Caudate nucleus (tissue), 63 donors: ENCODE measurements at places on chromosomes 4 and X.

GRCh38 chr4:181933471-181933870 is 309.7 kb upstream of the TENM3 start:
- DNase-seq = no peak

DNA sequence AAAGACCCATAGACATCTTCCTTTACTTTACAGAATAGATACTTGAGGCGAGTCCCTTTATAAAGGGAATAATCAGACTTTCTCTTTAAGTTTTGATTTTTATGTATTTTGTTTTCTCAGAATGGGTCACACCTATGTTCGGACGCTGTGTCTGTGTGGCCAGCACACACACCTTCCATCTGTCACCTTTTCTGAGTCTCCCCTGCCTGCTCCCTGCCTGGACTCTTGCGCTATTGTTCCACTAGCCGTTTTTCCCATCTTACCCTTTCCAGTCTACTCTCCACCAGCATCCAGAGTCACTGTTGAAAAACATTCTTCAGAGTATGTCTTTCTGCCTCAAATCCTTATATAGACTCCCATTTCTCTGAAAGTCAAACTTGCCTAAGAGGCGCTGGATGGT is 236.1 kb downstream of the MAML3 start:
- no peak for DNase-seq

- DNase-seq = no peak
Observed at GRCh38 chrX:100635989-100636320, 651 bp downstream of the TSPAN6 start.

GRCh38 chrX:14529290-14529989 is at the start of gene GLRA2:
GLRA2 (plus strand) TSS chrX:14529536; CDS start chrX:14530058, 522 bp downstream.
- no peak for DNase-seq

DNA sequence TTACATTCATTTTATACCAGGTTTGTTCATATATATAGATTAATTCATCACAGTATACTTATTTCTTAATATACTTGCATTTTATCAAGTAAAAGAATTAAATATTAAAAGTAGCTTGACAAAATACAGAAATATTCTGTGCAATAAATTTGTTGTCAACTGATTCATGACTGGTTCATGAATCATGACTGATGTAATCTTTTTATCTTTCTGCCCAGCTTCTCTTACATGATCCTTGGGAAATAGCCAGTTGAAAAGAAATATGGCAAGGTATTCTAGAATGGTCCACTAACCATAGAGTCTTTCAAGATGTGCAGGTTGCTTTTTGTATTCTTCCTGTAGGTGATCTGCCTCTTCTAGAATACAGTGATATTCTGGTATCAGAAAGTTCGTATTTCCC is 4.2 kb upstream of the CCNA2 start:
- no peak for DNase-seq

GRCh38 chrX:110992611-110993010 is 103.4 kb upstream of the PAK3 start:
- DNase-seq = no peak

GRCh38 chrX:49039598-49040375 is 3.4 kb downstream of the TFE3 start:
- DNase-seq = no peak

DNA sequence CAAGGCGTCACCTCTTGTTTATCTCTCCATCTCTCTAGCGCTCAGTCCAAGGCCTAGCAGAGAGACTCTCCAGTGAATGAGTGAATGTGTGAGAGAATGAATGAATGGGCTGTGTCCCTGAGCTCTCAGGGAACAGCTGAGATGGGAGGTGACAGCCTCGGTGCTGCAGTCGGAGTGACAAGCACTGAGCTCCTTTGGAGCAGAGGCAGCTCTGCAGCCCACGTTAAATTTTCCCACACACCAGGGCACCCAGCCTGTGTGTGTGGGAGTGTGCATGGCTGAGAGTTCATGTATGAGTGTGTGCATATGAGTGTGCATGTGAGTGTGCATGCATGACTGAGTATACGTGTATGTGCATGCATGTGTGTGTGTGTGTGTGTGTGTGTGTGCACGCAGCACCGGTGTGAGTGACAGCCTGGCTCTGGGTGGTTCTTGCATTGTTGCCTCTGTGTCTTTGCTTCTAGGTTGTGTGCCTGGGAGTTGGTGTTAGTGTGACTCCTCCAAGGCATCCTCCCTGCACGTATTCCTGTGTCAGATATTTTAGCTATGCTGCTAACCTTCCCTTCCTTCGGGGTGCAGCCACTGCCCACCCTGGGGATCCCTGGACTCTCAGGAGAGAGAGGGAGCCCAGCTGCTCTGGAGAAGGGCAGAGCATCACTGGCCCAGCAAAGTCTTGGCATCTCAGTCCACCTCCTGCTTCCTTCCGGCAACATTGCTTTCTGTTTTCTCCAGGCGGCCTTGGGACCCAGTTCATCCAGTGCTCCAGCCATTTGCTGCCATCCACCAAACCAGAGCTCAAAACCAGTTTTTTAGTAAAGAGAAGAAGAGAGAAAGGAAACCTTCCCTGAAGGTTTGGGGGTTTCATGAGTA is 98.6 kb downstream of the PPP2R2C start:
- peak; percentile 42 for DNase-seq

DNA sequence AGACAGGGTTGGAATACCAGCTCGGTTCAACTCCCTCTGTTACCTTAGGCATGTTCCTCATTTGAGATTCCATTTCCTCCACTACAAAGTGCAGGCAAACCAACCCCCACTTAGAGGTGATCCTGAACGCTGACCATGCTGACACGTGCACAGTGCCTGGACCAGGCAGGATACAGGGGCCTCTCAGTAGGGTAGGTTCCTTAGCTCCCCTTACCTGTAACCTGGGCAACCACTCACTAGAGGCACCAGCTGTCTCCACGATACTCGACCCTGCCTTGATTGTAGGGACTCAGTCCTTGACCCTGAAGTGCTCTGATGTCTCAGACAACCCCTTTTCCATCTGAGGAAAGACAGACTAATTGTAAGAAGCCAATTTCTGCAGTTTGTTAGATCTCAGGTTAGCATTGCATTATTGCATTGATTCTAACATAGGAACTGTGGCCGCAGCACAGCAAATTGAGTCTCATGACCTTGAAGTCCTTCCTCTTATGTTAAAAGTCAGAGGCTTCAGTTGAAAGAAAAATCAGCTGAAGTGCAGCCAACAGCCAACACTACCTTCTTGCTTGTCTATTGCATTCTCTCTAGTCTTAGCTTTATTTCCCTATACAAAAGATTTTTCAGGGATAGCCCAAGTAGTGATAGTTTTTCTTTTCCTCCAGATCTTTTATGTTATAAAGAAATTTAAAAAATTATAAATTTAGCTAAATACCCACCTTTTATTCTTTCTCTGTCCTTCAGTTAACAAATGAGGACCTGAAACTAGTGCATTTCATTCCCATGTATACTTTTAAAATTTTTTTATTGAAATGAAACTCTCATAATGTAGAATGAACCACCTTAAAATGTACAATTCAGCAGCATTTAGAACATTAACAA is 11.2 kb upstream of the C1QTNF7 start:
- DNase-seq = no peak

GRCh38 chr4:12633053-12633651 is 851.0 kb downstream of the RAB28 start:
- peak; percentile 9 for DNase-seq

DNA sequence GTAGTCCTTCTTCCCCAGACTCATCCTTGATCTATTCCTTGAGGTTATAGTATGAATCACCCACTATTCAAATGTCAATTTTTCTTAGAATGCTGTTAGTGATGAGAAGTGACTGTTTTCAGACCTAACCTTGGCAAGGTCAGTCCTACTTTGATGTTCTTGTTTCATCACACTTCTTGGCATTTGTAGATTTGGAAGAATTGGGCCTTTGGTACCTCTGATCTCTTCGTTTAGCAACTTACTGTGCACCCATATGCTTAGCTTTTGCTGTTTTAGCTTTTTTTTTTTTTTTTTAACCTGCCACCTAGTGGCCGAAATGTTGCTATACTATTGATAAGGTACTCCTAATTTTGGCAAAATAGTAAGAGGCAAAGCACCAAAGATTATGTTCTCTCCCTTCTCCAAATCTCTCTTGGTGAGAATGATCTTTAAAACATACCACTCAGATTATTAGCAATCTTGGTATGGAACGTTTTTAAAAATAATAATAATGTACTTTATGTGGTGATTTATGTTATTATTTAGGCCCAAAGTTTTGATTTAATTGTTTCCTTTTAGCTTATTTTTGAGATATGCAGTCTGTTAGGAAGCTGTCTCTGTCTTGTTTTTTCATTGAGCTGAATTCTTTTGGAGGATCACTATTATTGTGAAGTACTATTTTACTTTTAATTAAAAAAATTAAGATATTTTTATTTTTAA is 16.6 kb downstream of the DCK start:
- no peak for DNase-seq

DNA sequence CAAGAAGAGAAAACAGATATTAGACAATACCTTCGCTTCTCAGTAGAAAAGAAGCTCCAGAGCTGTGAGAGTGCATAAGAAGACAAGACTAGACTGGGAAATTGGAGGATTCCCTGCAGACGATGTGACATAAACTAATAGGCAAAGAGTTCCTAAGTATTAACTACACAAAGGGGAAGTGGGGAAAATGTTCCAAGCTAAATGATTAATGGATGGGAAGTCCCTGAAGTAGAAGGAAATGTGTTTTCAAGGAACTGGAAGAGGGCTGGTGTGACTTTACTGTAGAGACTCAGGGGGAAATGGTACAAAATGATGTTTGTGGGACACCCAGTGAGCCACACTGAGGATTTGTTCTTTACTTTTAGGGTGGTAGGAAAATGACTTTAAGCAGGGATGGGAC is 69.7 kb upstream of the DCLK2 start:
- DNase-seq = no peak

DNA sequence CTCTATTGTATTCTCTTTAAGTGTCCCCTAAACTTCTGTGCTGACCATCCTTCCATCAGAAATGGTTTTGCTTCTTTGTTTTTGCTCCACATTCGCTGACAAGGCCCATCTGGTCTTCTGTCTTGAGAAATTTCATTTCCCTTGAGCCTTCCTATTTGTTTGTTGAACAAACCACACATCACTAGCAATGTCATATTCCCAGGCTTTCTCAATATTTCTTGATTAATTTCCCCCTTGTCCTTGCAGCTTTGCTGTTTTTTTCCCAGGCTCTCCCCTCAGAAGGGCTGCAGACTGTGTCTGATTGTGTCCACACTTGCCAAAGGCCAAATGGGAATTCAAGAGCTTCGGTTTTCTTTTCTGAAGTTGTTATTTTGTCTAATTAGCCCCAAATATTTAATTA is 158.9 kb downstream of the MID1IP1 start:
- DNase-seq = no peak

DNA sequence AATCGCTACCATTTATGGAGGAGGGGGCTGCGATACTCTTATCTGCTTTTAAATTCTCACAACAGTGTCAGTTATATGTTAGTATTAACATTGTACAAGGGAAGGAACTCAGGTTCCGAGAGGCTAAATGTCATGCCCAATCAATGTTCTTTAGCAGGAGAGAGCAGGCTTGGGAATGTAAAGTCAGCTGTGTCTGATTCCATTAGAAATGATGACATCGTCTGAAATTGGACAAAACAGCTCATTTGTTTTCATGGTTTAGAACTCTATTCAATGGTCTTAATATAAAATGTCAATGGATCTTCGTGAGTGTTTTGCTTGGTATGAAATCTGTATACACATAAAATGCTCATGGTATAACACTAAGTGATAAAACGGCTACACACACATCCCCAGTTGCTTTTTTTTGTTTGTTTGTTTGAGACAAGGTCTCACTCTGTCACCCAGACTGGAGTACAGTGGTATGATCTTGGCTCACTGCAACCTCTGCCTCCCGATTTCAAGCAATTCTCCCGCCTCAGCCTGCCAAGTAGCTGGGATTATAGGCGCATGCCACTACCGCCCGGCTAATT is 11.9 kb upstream of the SH3KBP1 start:
- DNase-seq = no peak

DNA sequence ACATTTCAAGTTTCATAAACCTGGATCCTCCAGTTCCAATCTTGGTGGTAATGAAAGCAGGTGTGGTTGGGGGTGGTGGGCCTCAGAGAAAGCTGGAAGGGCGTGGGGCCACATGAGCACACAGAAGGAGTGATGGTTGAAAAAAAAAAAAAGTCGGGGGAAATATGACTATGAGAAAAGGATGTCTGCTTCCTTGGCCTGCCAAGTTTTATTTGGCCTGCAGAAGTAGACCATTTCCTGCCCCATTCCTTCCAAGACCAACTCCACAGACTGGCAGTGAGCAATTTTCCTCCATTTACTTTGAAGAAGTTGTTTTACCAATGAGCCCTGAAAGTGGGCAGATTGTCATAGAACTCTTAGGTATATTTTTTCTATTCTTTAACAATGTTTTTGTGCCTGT is 43.3 kb downstream of the LNX1 start:
- no peak for DNase-seq

DNA sequence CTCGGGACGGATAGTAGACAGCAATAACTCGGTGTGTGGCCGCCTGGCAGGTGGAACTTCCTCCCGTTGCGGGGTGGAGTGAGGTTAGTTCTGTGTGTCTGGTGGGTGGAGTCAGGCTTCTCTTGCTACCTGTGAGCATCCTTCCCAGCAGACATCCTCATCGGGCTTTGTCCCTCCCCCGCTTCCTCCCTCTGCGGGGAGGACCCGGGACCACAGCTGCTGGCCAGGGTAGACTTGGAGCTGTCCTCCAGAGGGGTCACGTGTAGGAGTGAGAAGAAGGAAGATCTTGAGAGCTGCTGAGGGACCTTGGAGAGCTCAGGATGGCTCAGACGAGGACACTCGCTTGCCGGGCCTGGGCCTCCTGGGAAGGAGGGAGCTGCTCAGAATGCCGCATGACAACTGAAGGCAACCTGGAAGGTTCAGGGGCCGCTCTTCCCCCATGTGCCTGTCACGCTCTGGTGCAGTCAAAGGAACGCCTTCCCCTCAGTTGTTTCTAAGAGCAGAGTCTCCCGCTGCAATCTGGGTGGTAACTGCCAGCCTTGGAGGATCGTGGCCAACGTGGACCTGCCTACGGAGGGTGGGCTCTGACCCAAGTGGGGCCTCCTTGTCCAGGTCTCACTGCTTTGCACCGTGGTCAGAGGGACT is 5.7 kb upstream of the MSANTD1 start:
- DNase-seq = no peak

GRCh38 chr4:20576861-20577260 is 123.4 kb upstream of the PACRGL start:
- DNase-seq = no peak
